ENCODE measurements at places on chromosomes 4 and X.
A peak's percentile ranks its signal among the peaks of the same experiment; 100 is the strongest.

DNA sequence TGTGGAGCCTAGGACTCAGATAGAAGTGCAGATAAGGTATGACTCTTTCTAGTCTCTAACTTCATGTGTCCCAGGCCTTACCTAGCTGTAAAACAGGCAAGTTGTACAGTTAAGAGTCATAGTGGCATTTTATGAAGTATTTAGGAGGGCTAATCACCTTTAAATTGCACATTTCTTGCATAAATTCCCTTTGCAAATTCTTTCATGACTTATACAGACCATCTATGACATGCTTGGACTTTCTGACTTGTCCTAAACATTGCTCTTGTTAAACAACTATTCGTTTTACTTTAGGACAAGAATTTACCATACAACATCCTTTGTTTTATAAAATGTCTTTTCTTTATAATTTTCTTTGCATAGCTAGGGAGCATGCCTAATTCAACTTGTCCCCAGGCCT is 7.8 kb upstream of the RRAGB start:
- no peak for DNase-seq

DNA sequence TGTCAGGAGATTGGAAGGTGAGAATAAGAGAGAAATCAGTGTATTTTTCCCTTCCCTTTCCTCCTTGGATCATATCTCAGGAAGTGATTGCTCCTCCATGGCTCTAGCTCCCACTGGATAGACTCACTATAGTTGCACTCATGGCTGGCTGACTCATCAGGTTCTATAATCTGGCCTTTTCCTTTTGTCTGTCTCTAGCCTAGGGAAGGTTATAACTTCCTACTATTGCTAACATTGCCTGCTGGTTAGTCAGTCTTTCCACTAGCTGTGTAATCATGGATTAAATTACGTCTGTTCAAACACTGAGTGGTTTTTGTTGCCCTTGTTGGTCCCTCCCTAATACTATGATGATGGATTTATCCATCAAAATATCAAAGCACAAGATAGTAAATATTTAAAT is 195.5 kb upstream of the VEGFC start:
- no peak for DNase-seq

DNA sequence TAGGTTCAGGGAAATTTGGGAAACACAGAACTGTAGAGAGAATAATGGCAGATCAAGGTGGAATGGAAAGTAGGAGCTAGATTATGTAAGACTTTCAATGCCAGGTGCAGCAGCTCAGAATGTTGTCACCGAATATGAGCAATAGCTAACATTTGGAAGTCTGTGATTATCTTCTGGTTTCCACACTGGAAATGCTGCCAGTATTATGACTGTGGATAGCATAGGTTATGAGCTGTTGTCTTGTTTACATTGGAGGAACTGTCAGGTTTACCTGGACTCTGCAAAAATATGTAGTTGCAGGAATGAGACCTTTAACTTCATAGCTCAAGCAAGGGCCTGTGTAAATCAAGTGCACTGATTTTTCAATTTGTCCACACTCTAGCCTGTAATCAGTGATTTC is 26.0 kb upstream of the TAF9B start:
- no peak for DNase-seq

GRCh38 chr4:77194989-77195388 is 38.0 kb downstream of the CCNG2 start:
- DNase-seq: no peak

- DNase-seq: no peak
These were observed 18.8 kb upstream of the YTHDC1 start for GRCh38 chr4:68368691-68369131.

DNA sequence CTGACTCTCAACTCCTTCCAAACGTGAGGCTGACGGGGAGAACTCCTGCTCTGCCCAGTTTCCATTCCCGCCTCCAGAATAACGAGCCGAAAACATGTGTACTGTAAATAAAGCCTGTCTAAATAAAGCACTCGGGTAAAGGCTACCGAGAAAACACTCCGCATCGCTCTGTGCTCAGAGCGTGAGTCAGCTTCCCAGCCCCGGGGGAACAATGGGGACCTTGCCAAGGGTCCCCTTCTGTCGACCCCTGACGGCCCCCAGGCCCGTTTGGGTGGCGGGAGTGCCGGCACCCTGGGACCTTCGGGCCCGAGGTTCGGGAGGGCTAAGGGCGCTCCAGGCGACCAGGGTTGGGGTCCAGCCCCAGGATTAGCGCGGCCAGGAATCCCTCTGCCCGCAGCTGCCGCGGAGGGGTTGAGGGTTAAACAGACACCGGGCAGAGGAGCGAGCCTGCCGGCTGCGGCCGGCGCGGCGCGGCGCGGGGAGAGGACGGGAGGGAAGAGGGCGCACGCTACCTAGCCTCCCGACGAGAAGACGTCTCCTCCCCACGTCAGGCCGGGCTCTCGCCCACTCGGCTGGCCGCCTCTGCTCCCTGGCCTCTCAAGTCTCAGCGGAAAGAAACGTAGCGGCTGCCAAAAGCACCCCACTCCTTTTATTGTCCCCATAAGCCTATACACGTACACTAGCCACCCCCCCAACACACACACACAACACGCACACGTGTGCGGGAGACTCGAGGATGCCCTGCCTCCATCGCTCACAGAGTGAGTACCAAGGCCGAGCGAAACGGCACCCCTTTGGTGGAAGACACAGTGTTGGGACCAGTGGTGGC is 85.5 kb downstream of the BCOR start:
- DNase-seq: peak; percentile 21
